Eye (tissue), 1 donor: ENCODE measurements at places on chromosomes 1 and 21.

DNA sequence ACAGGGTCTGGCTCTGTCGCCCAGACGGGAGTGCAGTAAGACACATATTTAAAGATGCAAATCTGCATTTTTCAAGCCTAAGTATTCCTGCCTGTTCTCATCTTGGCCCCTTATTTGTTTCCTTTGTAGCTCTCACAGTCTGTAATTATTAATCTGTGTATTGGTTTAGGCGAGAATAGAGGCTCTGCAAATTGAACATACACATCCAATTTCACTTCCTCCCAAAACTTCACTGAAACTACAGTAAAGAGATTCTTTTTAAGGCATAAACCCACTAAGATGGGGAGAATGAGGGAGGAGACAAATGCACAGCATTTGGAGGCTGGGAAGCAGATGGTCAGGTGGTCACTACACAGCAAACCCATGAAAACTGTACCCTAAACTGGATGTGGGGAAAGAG is 21.0 kb downstream of the HMGN2 start:
- DNase-seq, result no peak

DNA sequence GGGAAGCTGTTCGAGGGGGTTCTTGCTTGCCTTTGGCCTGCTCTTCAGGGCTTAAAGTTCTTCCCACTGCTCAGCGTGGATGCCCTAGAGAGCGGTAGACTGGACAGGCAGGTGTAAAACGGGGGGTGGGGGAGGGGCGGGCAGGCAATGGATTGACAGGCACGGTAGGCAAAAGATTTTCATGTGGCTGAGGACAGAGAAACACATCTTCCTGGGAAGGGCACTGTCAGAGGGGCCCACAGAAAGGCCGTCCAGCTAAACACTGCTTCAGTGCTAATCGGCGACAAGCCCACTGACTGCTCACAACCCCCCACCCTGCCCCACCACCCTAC is 412 bp downstream of the ABCA4 start:
- DNase-seq, result no peak

- DNase-seq, result no peak
Measured at GRCh38 chr1:106502659-106503058, 553.8 kb upstream of the PRMT6 start.

GRCh38 chr1:218201601-218202000 is 83.5 kb upstream of the RRP15 start:
- DNase-seq, result no peak

DNA sequence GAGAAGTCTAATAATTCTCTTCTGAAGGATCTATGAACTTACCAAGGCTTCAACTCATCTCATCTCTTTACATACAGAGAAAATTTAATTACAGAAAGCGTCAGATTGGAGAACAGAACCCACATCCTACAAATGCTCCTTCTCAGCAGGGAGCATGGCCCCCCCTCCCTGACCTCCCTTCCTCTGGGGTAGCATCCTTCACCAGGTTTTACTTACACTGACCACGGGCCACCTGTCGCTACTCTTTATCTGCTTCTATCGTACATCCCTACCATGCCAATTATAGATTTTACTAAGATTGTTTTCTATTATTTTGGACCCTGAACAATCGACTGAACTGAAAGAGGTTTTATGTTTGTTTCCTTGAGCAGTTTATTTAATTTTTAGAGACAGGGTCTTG is 25.8 kb downstream of the RIPPLY3 start:
- DNase-seq, result no peak

DNA sequence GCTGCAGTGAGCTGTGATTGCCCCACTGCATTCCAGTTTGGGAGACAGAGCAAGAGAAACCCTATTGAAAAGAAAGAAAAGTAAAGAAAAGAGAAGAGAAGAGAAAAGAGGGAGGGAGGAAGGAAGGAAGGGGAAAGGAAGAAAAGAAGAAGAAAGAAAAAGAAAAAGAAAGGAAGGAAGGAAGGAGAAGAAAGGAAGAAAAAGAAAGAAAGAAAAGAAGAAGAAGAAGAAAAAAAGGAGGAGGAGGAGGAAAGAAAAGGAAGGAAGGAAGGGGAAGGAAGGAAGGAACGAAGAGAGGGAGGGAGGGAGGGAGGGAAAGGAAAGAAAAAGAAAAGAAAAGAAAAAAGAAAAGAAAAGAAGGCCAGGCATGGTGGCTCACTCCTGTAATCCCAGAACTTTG is 10.2 kb downstream of the SLC5A9 start:
- DNase-seq, result no peak

- DNase-seq, result no peak
Measured at GRCh38 chr1:94989911-94990473, 63.1 kb upstream of the CNN3 start.

DNA sequence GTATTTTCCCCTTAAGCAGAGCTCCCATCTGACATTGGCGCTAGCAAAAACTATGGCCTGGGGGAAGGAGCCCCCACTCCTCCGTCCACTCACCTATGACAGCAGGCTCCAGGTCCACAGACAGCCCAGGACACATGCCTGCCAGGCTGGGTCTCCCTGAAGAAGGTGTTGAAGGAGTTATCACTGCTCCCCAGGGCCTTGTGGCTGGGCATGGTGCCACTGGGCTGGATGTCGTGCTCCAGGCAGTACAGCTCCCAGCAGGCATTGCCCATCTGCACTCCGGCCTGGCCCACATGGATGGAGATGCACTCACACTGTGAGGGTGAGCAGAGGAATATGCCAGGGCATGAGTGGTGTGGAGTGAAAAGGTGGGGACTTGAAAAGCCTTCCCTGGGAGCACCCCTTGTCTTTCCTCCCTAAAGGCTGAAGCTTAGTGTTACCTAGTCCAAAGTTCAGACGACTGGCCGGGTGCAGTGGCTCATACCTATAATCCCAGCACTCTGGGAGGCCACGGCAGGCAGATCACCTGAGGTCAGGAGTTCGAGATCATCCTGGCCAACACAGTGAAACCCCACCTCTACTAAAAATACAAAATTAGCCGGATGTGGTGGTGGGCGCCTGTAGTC is 30.0 kb downstream of the RABIF start:
- no peak for DNase-seq

DNA sequence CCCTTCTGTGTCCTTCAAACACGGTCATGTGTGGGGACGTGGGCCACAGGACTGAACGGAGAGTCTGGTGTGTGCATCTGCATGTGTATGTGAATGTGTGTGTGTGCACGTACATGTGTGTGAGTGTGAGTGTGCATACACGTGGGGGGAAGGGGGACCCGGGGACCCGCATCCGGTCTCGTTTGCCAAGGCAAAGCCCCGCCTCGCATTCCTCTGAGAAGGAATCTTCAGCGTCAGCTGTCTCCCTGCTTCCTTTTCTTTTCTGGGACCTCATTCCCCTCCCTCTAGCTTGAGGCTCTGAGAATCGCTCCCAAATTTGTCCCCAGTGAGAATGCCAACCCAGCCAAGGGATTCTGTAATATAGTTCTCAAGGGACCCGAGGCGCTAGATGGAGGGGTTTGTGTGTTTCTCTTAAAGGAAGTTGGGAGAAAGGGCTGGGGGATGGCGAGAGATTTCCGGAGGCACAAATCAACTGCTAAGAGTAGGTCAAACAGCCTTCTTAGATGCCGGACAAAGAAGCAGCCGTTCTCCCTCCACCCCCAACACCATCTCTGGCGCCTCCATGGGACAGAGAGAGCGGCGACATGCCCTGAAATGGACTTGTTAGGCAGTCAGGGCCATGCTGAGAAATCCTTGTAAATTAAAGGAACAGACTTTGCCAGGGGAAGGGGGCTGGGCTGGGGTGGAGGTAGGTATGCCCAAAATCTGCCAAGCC is 6.6 kb downstream of the IFFO2 start:
- peak; percentile 90 for DNase-seq

DNA sequence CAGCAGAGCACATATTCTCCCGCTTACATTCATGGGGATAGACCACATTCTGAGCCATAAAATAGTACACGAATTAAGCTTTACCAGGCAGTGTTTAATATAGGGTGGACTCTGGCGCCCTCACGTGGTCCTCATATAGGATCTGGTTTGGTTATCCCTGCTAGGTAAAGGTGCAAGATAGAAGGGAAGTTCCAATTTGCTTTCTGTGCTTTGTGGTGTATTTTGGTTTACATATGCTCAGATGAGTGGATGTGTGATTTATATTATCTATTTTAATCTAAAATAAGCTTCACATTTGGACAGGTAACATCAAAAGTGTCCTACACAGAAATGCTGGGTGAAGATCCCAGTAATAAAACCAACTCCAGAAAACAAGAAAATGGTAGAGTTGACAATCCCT is 3.6 kb downstream of the CR1 start:
- peak; percentile 90 for DNase-seq

DNA sequence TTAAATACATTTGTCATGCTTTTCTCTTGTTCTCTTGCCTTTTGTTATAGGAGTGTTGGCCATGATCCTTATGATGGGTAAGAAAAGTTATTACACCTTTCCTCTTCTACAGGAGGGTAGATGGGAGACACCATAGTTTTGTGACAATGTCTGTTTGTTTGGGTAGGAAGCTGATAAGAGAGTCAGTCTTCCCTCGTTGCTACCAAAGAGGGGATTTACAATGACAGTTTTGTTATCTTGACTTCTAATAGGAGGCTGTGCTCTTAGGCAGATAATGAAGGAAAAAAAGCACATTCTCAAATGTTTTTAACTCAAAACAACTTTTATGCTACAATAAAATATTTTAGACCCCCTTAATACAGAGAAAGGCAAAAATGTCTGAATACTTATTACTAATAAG is 48.0 kb upstream of the WLS start:
- no peak for DNase-seq

DNA sequence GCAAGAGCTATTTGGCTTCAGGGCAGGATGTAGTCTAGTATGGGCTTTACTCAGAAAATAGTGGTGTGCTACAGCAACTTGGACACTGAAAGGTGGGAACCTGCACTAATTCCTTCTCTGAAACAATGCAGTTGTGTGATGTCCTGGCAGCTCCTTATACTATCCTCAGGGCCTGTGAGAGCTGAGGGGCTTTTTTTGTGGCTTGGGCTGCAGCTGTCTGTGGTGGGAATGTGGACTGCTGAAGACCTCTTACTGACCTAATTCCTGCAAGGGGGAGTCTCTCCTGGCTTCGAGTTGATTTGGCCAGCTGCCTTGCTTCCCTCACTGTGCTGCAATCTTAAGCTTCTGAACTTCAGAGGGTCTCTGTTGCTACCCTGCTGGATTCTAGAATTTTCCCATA is 22.3 kb upstream of the CHODL start:
- no peak for DNase-seq

GRCh38 chr1:8078176-8078671 is 52.1 kb upstream of the ERRFI1 start:
- peak; percentile 25 for DNase-seq

GRCh38 chr1:224720216-224720615 is 104.1 kb downstream of the CNIH3 start:
- no peak for DNase-seq

DNA sequence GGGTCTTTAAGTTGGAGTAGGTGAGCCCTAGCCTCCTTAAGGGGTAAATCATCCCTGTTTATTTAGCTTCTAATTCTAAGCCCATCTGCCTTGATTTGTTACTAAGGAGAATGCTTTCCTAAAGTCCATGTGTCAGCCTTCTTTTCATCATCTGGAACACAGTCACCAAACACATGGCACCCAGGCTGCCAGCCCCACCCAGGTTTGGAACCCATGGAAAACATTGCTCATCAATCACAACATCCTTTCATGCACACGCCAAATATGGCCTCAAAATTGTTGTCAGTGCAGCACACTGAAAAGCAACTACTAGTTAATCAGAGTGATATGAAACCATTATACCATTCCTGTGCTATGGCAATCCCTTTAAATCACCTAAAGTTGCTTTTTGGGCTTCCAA is 386.7 kb upstream of the ESRRG start:
- no peak for DNase-seq

DNA sequence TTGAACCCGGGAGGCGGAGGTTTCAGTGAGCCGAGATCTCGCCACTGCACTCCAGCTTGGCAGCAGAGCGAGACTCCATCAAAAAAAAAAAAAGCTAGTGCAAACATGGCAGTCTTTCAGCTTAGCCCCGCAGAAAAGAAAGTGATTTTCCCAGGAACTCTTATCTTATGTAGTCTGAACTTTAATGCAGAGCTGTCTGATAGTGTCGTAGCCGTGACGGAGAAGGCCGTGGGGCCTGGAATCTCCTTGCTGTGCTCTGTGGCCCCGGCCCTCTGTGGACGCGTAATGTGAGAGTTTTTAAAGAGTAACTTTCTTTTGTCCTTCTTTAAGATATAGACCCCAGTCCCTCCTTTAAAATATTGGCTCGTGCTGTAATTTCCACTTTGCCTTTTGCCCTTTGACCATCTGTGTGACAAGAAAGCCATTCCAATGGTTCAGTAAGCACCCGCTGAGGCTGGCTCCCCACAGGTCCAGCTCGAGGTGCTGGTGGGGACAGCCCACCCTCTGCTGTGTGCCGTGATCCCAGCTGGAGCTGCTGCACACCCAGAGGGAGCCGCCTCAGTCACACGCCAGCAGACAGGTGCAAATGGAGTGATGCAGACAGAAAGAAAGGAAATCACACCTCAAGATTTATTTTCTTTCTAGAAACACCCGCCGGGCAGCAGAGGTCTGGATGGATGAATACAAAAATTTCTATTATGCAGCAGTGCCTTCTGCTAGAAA is 164.0 kb downstream of the PGBD5 start:
- no peak for DNase-seq

DNA sequence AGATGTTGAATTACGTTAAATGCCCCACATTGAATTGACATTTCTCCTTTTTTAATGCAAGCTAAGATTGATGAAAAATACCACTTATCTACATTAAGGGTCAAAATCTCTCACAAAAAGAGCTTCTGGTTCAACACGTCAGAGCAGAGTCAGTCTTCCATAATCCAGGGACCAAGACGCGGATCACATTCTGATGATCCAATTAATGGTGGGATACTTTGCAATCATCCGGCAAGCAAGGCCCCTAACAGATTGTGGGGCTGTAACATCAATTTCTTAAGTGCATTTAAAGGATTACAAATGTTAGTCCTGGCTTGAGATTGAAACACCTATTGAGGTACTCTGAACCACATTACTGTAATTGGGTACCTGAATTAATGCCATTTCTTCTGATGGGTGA is 120.2 kb upstream of the ESRRG start:
- no peak for DNase-seq

GRCh38 chr1:45647248-45648021 is 23.6 kb upstream of the CCDC17 start:
- no peak for DNase-seq

- no peak for DNase-seq
Measured at GRCh38 chr1:170594066-170594626, 62.2 kb downstream of the GORAB start.

- no peak for DNase-seq
Measured at GRCh38 chr1:28521502-28522164, 15.8 kb downstream of the RCC1 start.

- no peak for DNase-seq
Measured at GRCh38 chr1:174068000-174068399, 45.8 kb upstream of the RC3H1 start.

DNA sequence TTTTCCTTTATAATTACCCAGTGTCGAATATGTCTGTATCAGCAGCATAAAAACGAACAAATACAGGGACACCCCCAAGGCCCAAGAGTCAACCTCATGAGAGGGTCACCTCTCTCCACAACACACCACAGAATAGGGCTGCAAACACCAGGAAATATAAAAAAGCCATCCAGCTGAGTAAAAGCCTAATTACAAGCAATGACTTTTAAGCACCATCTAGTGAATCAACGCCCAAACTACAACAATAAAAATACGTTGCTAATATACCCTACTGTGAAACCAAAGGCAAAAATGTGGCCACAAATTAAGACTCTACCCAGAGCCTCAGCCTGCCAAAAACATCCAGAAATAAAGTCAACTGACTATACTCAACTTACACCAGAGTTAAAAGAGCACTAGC is 817.9 kb upstream of the NEGR1 start:
- DNase-seq, result no peak
